ENCODE measurements at places on chromosomes 7 and 10. TPM values are rescaled to one million over a fixed set of nuclear protein-coding genes. Genes with fewer than 3 reads are reported as not detected.

The ITPRID1 gene
- total RNA-seq = under 0.01 TPM

The MYPN gene
- total RNA-seq = under 0.01 TPM

The SHH gene
- not detected for total RNA-seq

The SLC39A12 gene
- total RNA-seq = not detected

The LZTS2 gene
- 76.9 TPM for total RNA-seq

The PHKG1 gene
- total RNA-seq = 1.2 TPM

The CAV1 gene
- 1,157 TPM for total RNA-seq

The GTF2IRD1 gene
- 7.0 TPM for total RNA-seq

The CALCR gene
- not detected for total RNA-seq

The THSD7A gene
- total RNA-seq = under 0.01 TPM

The PNLIP gene
- not detected for total RNA-seq

The UBTD1 gene
- 33.8 TPM for total RNA-seq

The TNS3 gene
- 124 TPM for total RNA-seq

The EPDR1 gene
- 1.6 TPM for total RNA-seq

The PRKAG2 gene
- total RNA-seq = 16.8 TPM

Data from placental epithelial cell (primary cell).